ENCODE measurements at places on chromosomes 5 and 9. TPM values are rescaled to one million over a fixed set of nuclear protein-coding genes. Genes with fewer than 3 reads are reported as not detected.

The TMEM232 gene
- total RNA-seq, result 3.3 TPM

DNA sequence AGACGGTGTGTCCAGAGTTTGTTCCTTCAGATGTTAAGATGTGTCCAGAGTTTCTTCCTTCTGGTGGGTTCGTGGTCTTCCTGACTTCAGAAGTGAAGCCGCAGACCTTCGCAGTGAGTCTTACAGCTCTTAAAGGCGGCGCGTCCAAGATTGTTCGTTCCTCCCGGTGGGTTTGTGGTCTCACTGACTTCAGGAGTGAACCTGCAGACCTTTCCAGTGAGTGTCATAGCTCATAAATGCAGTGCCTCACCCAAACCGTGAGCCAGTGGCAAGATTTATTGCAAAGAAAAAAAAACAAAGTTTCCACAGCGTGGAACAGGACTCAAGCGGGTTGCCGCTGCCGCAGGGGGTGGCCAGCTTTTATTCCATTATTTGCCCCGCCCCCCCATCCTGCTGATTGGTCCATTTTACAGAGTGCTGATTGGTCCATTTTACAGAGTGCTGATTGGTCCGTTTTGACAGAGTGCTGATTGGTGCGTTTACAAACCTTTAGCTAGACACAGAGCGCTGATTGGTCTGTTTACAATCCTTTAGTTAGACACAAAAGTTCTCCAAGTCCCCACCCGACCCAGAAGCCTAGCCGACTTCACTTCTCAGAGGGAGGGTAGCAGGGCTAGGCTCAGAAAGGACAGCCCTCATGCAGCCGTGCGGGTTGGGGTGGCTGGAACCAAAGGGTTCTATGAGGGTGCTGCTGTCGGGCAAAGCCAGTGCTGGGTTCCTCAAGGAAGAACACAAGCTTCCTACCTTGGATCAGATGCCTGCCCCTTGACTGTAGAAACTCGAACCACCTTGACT is 9.1 kb upstream of the RNF130 start:
- no peak for DNase-seq

The LRRC19 gene
- not detected for total RNA-seq

The PCDHB4 gene
- 2.6 TPM for total RNA-seq

DNA sequence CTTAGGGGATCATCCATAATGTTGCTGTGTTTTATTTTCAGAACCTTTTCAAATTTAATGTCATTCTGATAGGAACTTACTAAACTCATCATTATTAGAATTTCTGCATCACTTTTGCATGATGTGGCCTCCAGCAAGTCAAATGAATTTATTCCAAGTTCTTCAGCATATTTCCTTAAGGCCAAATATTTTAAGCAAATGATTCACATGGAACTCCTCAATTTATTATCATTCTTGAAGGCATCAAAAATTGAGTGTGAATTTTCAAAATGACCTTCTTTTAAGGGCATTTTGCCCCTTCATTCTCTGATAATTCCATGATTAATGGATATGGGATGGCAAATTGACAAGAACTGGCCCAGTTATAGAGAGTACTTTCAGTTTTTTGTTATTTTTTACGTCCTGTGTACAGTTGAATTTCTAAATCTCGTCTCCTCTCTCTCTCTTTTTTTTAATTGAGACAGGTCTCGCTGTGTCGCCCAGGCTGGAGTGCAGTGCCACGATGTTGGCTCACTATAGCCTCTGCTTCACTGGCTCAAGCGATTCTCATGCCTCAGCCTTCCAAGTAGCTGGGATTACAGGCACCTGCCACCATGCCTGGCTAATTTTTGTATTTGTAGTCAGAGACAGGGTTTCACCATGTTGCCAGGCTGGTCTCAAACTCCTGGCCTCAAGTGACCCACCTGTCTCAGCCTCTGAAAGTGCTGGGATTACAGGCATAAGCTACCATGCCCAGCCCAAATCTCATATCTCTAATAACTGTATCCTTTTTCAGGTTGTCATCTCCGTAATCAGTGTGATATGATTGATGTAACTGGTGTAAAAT is 29.1 kb downstream of the GPR21 start:
- no peak for DNase-seq

- DNase-seq, result no peak
These were observed 26.3 kb downstream of the NR3C1 start for GRCh38 chr5:143376911-143377813.

The CSNK1G3 gene
- 19.7 TPM for total RNA-seq
